Left ventricle myocardium inferior (tissue), 1 donor: ENCODE measurements at places on chromosomes 6 and 20. TPM values are rescaled to one million over a fixed set of nuclear protein-coding genes. Genes with fewer than 3 reads are reported as not detected.
A peak's percentile ranks its signal among the peaks of the same experiment; 100 is the strongest.

GRCh38 chr6:16493112-16493511 lies 254.7 kb downstream of the GMPR start:
- no peak for DNase-seq

- DNase-seq, result peak; percentile 25
These were observed 122.6 kb upstream of the IFNGR1 start for GRCh38 chr6:137341681-137342195.

Gene CENPQ
- total RNA-seq, result 6.0 TPM

GRCh38 chr6:138966870-138967269 lies 21.2 kb downstream of the REPS1 start:
- no peak for DNase-seq

Gene BTBD3
- 28.3 TPM for total RNA-seq

Gene SPEF1
- total RNA-seq, result 0.33 TPM

DNA sequence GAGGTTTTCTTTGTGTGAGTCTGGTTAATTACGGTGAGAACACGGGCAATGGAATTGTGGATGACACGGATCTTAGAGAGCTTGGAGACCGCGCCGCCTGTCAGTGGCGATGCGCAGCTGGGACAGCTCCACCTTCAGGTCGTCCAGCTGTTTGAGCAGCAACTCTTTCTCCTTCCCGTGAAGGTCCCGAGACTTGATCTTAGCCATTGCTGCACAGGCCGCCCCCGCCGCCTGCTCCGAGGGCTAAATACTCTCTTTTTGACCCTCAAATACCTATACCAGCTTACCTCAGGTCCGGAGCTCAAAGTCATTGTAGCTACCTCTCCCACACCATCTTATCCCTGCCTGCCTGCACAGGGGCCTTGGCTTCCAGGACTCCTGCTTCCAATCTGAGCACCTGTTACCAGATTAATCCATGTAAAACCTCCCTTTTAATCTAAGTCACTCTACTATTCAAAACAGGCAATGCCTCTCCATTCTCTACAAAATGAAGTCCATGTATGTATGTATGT lies 100.2 kb downstream of the PREP start:
- no peak for DNase-seq

Gene ECT2L
- 1.6 TPM for total RNA-seq

Gene LY86
- total RNA-seq, result 1.2 TPM

DNA sequence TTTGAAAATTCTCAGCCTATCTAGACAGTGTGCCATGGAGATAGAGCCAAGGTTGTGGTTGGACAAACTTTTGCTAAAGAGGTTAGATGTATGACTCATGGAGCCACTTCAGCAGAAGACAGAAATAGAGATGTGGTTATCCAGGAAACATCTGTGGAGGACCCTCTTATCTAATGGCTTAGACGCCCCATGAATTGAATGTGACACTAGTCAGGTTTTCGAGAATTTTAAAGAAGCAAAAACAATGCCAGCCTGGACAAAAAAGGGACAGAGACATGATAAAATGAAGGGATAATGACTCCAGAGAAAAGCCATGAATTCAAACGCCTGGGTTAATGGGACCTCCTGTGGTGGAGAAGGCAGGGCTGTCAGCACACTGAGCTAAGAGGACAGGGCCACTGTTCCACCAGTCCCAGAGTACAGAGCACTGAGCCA lies 280.5 kb downstream of the CLVS2 start:
- DNase-seq, result no peak

Gene SOX18
- total RNA-seq, result 30.5 TPM

GRCh38 chr6:156098839-156099238 lies 643.2 kb upstream of the NOX3 start:
- DNase-seq, result no peak

DNA sequence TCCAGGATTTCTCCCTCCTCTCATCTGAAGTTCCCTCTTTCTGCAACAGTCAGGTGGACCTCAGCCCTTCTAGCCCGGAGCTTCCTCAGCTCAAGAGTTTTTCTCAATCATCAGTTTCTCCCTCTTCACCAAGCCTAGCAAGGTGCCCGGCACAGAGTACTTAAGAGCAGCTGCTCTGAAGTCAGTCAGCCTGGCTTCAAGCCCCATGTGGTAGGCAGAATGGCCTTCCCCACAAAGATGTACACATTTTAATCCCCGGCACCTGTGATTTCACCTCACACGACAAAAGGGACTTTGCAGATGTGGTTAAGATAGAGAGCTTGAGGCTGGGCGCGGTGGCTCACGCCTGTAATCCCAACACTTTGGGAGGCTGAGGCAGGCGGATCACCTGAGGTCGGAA lies 15.1 kb upstream of the RBPJL start:
- DNase-seq, result no peak

DNA sequence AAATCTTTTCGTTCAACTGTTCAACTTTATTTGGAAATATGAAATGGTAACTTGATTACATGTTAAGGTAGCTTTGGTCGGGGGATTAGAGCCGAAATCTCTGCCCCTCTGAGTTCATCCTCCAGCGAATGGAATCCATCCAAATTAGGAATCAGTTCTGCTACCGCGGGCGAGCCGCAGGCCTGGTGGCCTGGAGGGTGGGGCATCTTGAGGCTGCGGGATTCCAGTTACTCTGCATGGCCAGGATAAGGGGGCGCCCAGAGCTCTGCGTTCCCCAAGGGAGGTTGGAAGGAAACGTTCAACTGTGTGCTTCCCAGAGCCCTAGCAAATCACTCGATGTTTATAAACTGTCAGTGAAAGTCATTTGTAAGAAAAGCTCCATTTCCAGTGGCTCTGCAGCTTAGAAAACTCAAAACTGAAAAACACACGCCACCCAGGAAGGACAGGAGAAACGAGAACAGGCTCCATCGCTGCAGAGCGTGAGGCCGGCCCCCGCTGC lies 262.2 kb downstream of the TAF4 start:
- DNase-seq, result peak; percentile 0

DNA sequence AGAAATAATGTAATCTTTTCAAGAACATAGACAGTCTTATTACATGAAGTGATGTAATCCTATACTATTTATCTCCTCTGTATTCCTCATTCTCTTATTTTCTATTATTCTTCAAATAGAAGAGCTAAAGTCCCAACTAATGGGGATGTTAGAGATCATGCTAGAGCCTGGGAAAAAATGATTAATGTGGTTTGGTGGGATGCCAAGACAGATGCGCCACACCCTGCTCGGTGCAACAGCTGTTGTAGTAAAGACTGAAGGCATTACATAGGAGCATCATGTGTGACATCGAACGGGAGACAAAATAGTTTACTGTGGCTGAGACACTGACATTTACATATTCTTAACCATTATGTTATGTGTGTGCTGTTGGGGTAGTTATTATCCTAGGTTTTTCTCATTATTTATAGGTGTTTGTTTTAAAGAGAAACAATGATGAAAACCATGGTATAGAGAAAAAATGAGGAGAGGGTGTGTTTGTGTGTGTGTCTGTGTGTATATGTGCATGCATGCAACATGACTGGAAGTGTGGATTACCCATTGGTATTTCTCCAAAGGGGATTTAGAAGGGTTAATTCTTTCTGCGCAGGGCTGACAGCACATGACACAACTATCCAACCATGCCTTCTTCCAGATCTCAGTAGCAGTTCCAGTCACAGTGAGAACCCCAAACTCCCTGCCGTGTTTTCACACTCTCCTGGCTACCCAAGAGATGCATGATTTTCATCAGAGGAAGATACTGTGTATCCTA lies 155.3 kb downstream of the EYA4 start:
- no peak for DNase-seq

Gene SLC9A8
- 4.6 TPM for total RNA-seq

- DNase-seq, result no peak
These were observed 5.9 kb downstream of the ECI2 start for GRCh38 chr6:4129446-4129845.

Gene HTR1E
- not detected for total RNA-seq

Gene HNF4A
- total RNA-seq, result not detected

Gene BPIFB2
- total RNA-seq, result not detected

DNA sequence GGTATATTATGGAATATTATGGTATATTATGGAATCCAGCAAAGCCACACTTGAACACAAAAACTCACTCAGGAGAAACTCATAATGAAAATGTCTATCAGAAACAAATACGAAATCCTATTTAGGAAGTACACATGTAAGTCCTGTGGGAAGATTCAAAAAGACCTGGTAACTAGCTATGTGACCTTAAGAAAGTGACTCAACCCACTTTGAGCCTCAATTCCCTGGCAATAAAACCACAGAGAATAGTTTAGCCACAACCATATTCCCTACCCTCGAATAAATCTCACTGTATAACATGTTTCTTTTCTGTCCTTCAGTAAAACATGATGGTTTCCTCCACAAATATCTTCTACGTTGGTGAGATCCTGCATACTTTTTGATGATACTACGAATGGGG lies 56.4 kb downstream of the ZMYND8 start:
- no peak for DNase-seq

DNA sequence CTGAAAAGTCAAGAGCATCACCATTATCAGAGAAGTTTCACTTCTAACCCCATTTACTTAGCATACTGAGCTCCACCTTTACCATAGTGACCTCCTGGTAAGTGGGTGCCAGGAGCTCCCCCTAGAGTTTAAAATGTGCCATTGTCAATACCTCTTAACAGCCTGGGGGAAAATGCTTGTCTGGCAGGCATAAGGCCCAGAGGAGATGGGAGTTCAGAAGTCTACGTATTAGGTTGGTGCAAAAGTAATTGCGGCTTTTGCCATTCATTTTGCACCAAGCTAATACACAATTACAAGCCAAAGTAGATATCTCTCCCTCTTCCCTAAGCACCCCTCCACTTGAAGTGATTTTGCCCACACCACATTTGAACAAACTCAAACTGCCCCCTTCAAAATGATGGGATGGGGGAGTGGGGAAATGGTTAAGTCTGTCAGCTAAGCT lies 919.0 kb downstream of the KIF16B start:
- no peak for DNase-seq

GRCh38 chr6:11665604-11666326 lies 112.8 kb downstream of the ADTRP start:
- no peak for DNase-seq

GRCh38 chr6:45990162-45990561 lies 25.5 kb downstream of the CLIC5 start:
- no peak for DNase-seq

DNA sequence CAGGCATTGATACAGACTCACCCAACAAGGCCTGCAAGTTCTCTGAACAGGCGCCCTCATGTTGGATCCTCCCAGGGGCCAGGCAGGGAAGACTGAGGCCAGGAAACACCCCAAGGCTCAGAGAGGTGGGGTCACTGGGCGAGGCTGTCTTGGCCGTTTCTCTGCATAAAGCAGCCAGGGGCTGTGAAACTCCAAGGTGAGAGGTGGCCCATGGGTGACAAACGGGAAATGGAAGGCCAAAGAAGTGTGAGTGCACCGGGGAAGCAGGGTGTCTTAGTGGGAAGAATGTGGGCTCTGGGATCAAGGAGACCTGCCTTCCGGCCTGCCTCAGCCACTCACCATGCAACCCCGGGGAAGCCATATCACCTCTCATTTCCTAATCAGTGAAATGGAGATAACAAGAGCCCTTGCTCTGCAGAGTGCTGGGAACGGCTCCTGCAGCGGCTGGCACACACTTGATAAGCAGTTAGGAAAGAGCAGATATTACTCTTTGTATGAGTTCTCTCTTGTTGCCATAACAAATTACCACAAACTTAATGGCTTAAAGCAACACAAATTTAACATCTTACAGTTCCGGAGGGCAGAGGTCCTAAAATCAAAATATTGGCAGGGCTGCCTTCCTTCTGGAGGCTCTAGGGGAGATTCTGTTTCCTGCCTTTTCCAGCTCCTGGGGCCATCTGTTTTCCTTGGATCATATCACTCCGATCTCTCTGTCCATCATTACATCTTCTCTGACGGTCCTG lies 168.6 kb downstream of the NFATC2 start:
- no peak for DNase-seq

GRCh38 chr6:135572051-135572450 lies 74.5 kb upstream of the AHI1 start:
- DNase-seq, result no peak

DNA sequence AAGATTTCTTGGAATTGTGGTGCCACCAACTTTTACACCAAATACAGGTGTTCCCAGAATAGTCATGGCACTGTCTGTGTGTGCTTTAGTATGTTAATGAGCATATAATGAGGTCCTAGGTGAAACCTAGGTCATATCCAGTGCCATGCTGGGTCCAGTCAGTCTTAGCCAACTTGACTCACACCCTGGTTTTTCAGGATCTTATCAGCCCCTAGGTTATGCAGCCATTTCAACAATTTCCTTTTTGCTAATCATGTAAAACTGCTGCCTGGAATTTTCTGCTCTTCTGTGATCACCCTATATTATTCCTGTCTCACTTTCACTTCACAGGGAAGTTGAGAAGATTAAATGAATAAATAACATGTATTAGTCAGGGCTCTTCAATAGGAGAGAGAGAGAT lies 23.7 kb downstream of the SDHAF4 start:
- DNase-seq, result no peak

Gene DCDC2
- not detected for total RNA-seq

DNA sequence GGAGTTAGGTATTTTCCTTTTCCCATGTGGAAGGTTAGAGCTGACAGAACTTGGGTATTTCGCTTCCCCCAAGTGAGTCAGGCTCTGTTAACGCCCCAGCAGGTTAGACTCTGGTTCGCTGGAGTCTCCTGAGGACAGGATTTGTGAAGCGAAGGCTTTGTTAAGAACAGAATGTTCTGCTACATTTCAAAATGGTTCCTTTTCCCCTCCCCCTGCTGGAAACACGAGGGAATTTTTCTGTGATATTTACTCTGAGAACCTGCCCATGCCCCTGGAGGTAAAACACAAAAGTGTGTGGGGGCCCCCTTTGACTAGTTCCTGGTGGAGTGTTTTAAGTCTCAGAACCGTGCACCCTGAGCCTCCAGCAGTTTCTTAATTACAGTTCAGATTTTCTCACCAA lies 731.4 kb upstream of the CITED2 start:
- DNase-seq, result no peak

GRCh38 chr6:5672581-5673011 lies 334.1 kb downstream of the NRN1 start:
- no peak for DNase-seq

Gene SCRT2
- total RNA-seq, result not detected

DNA sequence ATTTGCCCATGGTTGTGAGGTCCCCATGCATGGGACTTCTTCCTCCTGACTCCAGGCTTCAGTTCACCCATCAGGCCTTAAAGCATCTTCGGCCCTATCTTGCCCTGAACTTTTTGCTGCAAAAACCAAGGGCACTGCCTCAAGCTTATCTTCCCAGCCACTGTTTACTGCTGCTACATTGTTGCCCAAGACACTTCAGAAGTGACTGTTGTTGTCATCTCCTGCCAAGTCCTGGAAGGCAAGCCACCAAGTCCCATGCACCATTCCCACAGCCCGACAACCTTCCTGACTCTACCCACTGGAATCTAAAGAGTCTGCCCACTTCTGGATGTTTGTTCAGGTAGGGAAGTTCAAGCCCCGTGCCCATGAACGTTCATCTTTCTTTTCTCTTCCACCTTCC lies 12.4 kb downstream of the BANF2 start:
- no peak for DNase-seq

DNA sequence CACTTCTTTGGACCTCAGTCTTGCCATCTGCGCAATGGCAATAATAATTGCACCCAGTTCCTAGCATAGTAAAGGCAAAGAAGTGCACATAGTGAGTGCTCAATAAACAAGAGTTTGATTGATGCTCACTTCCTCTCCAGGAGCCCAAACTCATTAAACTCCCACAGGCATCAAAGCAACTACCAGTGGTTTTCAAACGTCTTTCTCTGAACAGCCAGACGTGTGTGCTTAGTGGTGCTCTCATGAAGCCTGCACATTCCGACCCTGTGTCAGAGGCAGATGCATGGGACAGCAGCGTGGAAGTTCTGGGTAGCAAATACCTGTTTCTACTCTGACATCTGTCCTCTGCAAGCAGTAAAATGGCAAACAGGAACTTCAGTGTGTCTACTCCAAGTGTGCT lies 146.3 kb upstream of the MAFB start:
- DNase-seq, result no peak

GRCh38 chr6:167578371-167578901 lies 248.3 kb upstream of the AFDN start:
- no peak for DNase-seq
